ENCODE measurements at places on chromosomes 6 and 20.

GRCh38 chr6:169530752-169531123, 171.1 kb downstream of the WDR27 start:
- DNase-seq: no peak

- DNase-seq: no peak
Measured at GRCh38 chr6:36815962-36816735, 23.1 kb downstream of the CPNE5 start.

GRCh38 chr20:38584099-38584763, 3.2 kb downstream of the ADIG start:
- DNase-seq: no peak

- DNase-seq: no peak
Measured at GRCh38 chr6:52293067-52293466, 8.5 kb upstream of the MCM3 start.

DNA sequence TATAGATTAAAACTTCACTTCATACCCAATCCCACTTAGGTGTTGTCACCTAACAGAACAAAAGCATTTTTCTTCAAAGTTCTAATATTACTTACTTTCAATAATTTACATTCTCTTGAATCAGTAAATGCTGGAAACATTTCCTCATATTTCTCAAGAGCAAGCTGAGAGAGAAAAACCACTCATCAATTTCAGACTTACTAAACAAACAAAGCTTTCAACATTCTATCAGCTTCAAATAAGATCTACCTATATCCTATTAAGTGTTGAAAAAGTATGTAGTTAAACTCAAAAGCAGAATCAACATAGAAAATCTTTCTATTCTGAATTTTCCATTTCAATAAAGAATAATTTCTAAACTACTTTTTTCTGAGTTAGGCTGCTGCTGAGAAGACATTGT, 17.8 kb downstream of the GZF1 start:
- DNase-seq: no peak

DNA sequence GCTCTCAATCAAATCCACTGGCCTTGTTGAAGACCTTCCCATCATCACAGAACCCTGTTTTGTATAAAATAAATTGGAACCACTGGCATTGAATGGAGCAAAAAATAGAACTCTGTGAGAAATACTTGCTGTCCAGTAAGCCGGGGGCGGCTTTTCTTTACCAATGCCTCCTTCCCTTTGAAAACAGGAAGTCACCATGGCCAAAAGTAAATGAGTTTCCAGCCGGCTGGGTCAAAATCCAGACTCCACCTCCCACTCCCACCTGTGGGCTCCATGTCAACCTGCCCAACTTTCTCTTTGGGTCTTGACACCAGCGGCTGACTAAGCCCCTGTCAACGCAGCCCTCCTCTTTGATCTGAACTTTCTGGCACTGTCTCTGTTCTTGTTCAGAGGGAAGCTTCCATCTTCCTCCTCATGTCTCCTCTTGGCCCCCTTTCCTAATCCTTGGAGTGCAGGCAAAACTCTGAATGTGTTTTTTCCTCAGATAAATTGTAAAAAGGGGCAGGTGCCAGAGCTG, 95.2 kb downstream of the TFAP2C start:
- no peak for DNase-seq

GRCh38 chr6:52136934-52137467, 49.2 kb upstream of the IL17A start:
- no peak for DNase-seq

DNA sequence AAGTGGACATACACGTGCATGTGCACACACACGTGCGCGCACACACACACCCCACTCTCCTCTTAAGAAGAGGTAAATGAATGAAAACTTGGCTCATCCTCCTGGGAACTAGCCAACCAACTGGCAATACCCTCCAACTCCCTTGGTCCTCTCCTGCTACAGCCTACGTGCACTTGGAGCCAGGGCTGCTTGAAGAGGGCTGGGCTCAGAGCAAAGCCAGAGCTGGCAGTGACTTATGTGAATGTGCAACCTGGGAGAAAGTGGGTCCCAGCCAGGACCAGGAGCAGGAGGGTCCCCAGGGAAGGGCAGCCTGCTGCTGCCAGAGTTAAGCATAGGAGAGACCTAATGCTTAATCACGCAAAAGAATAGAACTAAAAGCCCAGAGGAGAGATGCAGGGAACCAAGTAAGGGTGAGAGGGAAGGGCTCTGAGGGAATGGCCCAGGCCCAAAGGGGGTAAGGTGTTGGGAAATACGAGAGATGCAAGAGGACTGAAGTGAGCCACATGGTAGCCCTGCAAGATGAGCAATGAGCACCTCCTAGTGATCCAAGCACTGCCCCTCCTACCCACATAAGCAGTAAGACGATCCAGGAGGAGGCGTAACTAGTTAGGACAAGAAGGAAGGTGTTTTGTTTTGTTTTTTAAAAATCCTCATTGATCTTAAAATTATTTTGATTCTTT, 24.7 kb downstream of the TRAF3IP2 start:
- no peak for DNase-seq

DNA sequence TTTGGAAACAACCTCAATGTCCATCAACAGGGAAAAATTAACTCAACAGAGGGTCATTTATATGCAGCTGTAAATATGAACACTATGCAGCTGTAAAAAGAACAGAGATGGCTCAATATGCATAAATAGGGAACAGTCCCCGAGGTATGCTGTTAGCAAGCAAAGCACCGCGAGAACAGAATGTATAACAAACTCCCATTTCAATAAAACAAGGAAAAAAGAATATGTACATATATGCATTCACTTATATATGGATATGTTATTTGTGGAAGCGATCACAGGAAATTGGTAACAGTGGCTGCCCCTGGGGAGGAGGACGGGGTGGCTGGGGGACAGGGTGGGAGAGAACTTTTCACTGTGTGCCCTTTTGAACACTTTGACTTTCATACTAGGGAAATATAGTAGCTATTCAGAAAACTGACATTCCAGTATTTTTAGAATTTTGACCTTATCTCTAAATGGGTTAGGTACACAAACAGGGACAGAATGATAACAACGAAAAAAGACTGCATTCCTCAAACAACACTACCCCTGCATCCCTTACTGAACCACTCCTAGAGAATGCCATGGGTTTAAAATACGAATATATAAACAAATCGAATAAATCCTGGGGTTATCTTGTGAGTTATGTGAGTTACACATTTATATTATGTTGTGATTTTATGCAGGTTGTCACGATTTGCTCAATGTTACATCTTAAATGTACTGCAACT, 64.5 kb downstream of the KCNB1 start:
- no peak for DNase-seq

DNA sequence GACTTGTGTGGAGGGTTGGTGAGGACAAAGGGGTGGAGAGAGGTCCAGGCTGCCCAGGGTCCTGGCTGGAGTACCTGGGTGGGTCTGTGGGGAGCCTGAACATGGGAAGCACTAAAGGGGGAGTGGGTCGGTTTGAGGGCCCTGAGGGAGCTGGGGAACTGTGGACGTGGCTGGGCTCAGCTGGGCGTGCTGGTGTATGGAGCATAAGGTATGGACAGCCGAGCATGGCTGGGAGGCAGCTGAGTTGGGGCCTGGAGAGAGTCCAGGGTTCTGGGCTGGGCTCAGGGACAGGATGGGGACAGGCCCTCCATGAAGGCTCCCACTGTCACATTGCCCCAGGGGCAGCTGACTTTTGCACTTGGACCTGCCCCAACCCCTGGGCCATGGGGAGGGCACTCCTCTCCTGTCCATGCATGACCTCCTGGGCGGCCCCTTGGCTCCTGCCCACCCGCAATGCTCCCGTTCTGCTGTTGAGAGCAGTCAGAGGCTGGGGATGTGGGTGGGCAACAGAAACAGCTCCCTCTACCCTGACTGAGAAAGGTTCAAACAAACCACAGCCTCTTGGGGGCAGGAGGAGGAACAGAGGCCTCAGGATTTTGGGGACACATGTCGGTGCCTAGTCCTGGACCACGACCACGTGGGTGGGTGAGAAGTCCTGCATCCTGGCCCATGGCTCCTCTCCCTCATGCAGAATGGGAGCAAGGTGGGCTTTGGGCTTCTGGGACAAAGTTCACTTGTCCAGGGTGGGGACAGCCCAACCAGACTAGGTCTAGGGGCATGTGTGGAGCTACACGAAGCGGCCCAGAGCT, 4.5 kb downstream of the C20orf204 start:
- DNase-seq: no peak

- no peak for DNase-seq
Measured at GRCh38 chr20:50838707-50839385, 44.0 kb downstream of the BCAS4 start.

DNA sequence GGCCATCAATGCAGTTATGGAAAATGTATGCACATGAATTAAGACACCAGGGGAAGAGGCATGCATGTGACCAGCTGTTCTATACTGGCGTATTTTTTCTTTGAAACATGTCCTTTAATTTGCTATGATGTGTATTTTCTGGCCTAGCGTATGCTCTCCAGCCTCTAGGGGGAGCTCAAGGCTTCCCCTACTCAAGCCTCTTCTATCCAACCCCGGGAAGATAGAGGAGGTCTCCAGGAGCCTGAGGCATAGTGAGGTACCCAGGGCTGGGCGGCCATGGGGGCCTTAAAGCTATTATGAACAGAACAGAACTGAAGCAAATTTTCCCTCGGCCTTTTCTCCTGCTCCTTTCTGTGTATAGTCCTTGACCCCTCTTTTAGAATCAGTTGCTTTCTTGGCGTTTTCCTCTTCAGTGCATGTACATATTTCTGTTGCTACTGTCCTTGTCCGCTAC, 528.9 kb downstream of the MAFB start:
- DNase-seq: no peak
